Osteoblast (primary cell): ENCODE measurements at places on chromosomes 2 and 18.
A peak's percentile ranks its signal among the peaks of the same experiment; 100 is the strongest.

GRCh38 chr2:230423851-230424458, 8.0 kb downstream of the SP100 start:
- DNase-seq: peak; percentile 62

DNA sequence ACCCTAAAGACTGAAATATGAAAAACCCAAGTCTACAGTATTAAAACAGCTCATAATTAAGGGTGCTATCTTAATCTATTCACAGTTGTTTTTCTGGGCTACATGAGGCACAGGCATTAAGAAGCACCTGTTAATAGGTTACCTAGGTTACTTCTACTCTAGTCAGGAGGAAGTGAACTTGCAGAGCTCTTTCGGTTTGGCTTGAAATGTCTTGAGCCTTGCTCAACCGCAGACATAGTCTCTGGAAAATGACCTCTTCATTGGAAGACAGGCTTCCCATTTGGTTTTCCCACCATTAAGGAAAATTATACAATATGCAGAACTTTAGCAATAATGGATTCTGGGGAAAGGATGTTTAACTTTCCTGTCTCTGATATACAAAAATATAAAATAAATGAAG, 142.3 kb upstream of the KCNJ3 start:
- DNase-seq: no peak

DNA sequence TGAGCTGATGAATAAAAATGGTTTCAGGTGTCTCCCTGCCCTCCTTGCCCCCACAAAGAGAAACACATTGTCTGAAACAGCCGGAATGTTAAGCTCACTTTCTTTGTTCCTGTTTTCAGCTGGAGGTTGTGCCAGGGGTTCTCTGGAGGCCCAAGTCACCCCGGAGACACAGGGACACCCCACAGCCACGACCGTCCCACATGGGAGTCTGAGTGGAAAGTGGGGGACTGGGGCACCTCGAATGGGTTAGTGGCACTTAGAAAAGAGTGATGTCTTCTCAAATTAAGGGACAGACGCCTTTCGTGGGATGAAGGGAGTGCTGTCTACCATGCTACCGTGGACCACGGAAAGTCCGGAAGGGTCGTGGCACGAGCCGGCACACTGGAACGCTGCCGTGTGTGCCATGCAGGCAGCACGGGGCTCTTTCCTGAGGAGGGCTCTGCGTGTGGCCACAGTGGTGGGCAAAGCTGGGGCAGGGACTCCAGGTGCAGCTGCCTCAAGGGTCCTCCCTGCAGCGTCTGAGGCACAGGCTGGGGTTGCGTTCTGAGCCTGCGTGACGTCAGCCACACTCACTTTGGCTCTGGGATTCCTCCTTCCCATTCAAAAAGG, 39.4 kb upstream of the CTDP1 start:
- DNase-seq: no peak

- no peak for DNase-seq
Measured at GRCh38 chr2:75074228-75074627, 115.8 kb downstream of the POLE4 start.

GRCh38 chr2:133675-134593, 87.6 kb upstream of the FAM110C start:
- DNase-seq: no peak

DNA sequence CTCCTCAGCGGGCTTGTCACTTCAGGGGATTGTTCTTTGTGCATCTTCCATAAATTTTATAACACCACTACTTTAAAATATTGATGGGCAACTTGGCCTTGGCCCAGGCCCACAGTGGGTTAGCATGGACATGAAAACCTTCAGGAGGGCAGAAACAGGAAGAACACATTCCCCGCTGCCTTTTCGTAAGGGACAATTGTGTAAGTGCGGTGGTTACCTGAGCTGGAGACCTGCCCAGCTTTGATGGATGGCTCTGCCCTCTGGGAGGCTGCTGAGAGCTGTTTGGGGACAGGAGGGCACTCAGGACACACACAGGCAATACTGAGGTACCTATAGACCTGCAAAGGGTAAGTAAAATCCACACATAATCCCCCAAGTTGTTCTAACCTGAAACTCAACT, 46.8 kb downstream of the FECH start:
- no peak for DNase-seq

GRCh38 chr2:217846321-217846743, 156.5 kb downstream of the TNS1 start:
- DNase-seq: peak; percentile 86

DNA sequence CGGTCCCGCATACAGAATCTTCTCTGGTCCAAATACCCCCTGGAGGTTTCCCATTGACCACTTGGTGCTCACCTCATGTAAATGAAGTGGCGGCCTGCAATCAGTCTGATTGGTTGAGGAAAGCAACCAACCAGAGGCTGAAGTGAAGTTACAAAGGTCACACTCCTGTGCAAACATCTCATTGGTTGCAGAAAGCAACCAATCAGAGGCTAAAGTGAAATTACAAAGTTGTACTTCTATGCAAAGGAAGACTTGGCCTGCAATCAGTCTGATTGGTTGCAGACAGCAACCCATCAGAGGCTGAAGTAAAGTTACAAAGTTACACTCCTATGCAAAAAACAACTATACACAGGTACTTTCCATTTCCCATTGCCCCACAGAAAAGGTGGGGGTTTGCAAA, 2.5 kb upstream of the SP100 start:
- no peak for DNase-seq

- no peak for DNase-seq
Measured at GRCh38 chr2:231370429-231370748, 25.1 kb upstream of the B3GNT7 start.

- DNase-seq: no peak
Measured at GRCh38 chr2:135255208-135255607, 203.1 kb downstream of the RAB3GAP1 start.

DNA sequence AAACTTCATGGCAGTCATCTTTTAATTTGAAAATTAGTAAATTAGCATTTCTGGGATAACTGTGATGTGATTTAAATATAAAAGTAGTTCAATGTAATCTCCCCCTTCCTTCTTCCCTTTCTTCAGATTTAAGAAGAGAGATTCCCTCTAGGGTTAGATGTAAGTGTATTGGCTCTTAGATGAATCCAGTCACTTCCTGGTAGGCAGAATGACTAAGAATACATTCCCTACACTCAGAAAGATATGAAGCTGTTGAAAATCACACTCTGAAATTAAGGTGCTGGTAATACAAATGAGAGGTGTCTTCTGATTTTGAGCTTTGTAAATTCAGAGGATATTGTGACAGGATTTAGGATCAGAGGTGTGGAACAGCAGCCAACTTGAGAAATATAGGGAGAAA, 71.6 kb downstream of the TDRD15 start:
- no peak for DNase-seq

DNA sequence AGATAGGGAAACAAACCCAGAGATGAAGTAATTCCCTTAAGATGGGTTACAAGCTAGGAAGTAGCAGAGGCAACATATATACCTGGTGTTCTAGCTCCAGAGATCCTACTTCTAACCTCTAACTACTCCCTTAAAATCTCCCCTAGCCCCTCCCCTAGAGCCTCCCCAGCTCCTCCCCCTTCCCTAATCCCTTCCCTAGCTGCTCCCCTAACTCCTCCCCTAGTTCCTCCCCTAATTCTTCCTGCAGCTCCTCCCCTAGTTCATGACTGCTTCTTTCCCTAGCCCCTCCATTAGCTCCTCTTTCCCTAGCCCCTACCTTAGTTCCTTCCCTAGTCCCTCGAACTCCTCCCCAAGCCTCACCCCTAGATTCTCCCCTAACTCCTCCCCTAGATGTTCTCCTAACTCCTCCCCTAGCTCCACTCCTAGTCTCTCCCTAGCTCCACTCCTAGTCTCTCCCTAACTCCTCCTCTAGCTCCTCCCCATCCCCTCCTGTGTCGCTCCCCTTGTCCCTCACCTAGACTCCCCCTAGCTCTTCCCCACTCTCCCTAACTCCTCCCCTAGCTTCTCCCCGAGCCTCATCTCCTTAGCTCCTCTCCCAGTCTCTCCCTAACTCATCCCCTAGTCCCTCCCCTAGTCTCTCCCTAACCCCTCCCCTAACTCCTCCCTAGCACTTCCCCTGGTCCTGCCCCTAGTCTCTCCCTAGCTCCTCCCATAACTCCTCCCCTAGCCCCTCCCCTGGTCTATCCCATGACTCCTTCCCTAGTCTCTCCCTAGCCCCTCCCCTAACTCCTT, 108.9 kb downstream of the CD226 start:
- no peak for DNase-seq

DNA sequence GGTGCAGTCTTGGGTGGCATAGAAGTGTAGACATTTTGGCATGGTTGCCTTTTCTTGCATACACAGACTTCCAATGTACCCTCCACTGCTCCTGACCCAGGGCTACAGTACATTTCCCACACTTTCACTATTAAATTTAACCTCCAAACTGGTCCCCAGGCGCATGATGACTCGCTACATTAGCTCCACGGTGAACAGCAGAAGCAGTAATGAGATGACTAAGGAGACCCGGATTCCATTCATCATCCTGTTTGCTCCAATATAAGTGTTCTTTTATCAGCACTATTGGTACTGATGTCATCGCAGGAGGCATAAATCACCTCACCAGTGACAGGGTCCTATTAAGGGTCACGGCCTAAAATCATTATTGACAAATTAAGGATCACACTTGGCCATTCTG, 316.5 kb downstream of the EN1 start:
- DNase-seq: no peak

DNA sequence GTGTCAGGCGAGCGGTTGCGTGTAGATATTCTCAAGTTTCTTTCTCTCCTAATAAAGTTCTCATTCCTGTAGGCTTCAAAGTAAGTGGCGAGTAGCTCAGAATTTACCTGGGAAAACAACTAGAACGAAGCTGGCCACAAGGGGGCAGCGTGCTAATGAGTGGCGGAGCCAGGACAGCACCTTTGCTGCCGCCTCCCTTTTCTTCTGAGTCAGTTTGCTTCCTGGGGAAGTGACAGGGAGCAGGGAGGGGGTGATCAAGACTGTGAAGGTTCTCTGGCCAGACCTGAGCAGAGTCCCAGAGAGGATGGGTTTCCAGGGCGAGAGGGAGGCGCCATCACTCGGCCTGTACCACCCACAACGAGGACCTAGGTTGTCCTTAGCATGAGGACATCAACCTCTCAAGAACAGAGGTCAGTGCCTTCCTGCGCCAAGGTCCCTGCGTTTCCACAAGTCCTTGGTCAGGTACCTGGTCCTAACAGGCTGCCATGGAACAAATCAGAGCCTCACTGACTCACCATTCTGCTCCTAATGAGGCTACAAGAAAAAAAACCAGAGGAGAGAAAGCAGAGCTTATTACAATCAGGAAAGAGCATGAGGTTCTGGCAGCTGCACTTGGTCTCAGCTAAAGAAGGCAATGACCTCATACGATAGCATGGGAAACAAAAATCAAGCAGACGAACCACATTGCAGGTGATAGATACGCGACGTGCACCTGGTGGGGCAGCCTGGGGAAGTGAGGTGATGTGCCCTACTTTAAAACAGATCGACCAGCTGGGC, 98.7 kb downstream of the PLB1 start:
- DNase-seq: peak; percentile 96
